ENCODE measurements at places on chromosomes 1 and 21.

GRCh38 chr1:219568733-219569132 lies 44.2 kb downstream of the ZC3H11B start:
- no peak for DNase-seq

DNA sequence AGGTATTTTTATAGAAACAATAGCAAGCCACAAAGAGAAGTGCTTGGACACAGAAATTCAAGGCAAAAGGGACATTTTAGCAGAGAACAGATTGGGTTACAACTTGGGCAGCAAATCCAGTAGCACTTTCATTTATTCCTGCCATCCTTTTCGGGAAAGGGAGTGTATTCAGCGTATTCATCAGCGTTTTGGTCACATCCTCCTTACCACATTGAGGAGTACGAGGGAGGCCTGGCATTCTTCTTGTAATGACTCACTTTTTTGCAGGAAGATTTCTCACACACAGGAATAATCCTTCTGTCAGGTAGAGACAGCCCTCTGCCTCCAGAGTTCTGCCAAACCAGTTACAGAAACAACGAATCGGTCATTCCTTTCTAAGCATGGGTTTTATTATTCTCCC lies 18.1 kb upstream of the FAM78B start:
- no peak for DNase-seq

- no peak for DNase-seq
Measured at GRCh38 chr21:29800056-29800455, 139.7 kb downstream of the GRIK1 start.

DNA sequence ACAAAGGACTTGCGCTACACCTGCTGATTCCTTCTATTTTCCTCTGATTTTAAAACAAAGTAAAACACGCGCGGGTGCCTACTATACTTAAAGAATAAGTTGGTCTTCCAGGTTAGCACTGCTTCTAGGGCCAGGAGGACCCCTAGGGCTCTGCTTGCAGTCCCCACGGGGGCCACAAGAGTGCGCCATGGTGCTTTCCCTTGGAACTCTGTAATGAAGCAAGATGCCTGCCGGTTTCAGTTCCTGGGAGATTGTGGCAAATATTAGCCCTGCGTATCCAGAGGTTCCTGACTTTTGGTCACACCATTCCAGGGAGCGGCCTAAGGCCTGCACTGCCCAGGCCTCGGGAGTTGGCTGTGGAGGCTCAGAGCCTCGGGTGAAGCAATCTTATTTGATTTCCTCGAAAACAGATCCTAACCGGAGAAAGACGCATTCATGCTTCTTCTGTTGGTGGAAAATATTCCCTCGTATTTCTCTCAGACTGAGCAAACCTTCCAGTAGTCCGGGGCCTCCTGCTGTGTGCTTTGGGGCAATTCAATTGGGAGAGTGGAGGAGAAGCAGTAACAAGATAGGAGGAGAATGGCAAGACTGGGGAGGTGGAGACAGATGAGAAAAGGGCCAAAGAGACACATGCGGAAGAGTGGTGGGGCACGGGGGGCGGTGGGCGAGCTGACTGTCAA lies 25.3 kb downstream of the ADAM30 start:
- peak; percentile 89 for DNase-seq

GRCh38 chr1:28365864-28366263 lies 3.7 kb upstream of the PHACTR4 start:
- DNase-seq, result no peak

DNA sequence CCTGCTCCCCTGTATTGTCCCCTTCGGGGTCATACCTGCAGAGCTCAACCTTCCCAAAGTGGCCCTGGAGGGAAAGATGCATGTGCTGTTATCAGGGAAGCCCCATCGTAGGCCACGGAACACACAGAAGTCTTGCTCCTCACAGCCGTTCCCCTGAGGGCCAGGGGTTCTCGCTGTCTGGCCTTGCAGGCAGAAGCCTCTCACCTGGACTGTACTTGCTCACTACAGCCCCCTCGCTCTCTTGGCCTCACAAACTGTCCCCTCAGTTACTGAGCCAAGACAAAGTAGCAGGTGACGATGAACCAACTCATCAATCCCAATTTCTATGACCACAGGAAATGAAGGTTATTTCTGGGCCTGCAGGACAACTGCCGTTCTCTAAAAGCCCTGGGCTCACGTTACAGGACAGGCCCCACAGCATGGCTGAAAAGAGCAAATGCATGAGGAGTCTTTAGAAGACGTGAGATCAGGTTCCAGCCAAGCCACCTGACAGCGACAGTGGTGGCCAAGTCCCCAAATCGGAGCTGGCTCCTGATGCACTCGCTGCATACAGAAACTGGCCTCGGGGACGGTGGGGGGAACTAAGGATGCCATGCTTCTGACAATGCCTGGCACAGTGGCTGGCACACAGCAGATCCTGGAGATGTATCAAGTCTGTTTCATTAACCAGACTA lies 95.0 kb downstream of the RAVER2 start:
- DNase-seq, result no peak

GRCh38 chr1:24027838-24028468 lies 47.8 kb upstream of the SRSF10 start:
- peak; percentile 75 for DNase-seq

DNA sequence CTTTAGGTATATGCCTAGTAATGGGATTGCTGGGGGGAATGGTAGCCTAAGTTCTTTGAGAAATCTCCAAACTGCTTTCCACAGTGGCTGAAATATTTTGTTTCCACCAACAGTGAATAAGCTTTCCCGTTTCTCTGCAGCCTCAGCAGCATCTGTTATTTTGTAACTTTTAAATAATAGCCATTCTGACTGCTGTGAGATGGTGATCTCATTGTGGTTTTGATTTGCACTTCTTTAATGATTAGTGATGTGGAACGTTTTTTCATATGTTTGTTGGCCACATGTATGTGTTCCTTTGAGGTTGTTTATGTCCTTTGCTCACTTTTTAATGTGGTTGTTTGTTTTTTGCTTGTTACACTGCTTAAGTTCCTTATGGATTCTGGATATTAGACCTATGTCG lies 237.4 kb downstream of the CENPF start:
- DNase-seq, result no peak

DNA sequence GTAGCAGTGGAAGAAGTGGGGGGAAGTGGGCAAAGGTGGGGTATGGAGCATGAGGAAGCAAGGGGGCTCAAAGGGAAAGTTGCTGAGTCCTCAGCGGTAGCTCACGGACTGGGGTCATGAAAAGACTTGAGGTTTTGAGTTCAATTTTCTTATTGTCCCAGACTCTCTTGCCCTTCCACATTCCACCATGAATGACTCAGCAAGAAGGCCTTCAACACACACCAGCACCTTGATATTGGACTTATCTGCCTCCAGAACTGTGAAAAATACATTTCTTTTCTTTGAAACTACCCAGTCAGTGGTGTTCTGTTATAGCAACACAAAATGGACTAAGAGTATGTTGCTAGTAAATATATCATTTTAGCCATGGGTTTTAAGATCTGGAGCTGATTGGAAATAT lies 17.3 kb upstream of the RHBDL2 start:
- DNase-seq, result peak; percentile 49

DNA sequence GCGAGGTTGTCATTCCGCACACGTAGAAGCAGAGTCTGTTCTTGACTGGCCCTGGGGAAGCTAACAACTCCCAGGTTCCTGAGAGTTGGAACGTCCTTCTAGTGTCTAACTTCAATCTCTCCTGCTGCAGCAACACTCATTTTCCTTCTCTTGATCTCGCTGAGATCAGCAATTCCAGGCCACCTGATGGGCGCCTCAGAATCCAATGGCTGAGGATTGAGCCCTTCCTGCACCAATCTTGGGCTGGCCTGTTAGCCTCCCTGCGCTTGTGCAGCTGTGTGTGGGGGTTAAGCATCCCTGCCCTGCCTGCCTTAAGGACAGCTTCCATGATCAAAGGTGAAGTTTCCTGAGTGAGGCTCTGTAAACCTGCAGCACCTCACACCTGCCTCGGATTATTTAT lies 87.9 kb downstream of the SYT2 start:
- DNase-seq, result no peak

- DNase-seq, result peak; percentile 29
Measured at GRCh38 chr1:206691604-206692003, 6.9 kb downstream of the MAPKAPK2 start.

DNA sequence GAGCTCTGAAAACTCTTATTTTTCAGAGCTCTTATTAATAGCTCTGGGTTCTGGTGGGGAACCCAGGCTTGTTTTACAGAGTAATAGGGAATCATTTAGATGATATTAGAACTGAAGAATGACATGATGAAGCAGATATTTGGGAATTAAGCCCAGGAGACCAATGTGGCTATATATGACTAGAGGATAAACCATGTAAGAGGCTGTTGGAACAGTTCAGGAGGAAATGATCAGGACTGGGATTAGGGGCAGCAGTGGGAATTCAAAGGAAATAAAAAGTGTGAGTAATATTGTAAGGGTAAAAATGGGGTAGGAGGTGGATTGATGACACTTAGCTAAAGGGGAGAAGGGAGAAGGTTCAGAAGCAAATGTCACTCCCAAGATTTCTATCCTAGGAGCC lies 58.6 kb downstream of the GIPC2 start:
- peak; percentile 87 for DNase-seq

- DNase-seq, result no peak
Measured at GRCh38 chr1:63601061-63601460, 7.8 kb downstream of the PGM1 start.

DNA sequence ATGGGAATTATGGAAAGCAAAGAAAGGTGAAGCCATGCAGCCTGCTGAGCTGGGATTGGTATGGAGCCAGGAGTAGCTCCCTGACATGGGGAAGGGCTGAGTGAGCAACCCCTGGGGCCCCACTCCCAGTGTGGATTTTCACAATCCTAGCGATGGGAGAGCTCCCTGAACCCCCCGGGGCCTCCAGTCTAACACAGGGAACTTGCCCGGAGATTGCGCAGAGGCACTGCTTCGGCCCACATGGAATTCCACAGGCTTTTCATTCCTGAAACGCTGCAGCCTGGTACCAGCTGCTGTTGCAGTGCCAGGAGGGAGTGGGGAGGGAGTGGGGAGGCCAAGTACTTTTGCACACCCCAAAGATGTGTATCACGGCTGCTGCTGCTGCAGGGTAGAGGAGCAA lies 110.4 kb upstream of the C21orf91 start:
- DNase-seq, result no peak

GRCh38 chr1:3333903-3334302 lies 120.6 kb upstream of the ARHGEF16 start:
- DNase-seq, result no peak

DNA sequence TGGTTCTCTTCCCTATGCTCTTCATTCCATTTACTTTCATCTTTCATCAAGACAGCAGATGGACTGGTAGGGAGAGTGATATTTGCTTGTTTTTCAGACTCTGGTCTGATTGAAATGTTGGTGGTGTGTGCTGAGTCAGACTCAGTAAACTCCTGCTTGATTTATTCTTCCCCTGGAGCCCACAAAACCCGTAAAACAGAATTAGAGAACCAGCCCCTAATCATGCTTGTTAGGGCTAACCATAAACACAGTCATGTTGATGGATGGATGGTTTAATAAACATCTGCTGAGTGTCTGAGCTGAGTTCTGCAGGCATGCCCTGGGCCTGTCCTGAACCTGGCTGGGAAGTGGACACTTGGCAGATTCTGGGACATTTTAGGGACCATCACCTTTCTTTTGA lies 24.8 kb downstream of the NOS1AP start:
- no peak for DNase-seq

GRCh38 chr1:55384637-55385036 lies 169.5 kb upstream of the USP24 start:
- DNase-seq, result no peak

GRCh38 chr1:216600730-216601609 lies 122.3 kb downstream of the ESRRG start:
- peak; percentile 83 for DNase-seq

GRCh38 chr21:32340863-32341848 lies 42.5 kb downstream of the MRAP start:
- DNase-seq, result no peak

GRCh38 chr1:108533351-108534083 lies 26.4 kb upstream of the EEIG2 start:
- DNase-seq, result no peak

DNA sequence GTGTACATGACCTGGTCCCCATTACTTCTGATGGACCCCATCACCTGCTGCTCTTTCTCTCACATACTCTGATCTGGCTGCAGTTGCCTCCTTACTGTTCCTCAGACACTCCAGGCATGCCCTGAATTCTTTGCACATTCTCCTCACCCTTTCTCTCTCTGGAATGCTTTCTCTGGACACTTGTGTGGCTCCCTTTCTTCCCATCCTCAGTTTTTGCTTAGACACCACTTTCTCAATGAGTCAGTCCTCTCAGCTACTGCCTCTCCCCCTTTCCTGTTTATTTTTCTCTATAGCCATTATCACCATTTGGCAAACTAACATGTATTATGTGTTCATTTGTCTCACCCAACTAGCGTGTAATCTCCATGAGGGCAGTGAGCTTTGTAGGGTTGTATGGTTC lies 28.1 kb downstream of the PLXNA2 start:
- DNase-seq, result peak; percentile 58

DNA sequence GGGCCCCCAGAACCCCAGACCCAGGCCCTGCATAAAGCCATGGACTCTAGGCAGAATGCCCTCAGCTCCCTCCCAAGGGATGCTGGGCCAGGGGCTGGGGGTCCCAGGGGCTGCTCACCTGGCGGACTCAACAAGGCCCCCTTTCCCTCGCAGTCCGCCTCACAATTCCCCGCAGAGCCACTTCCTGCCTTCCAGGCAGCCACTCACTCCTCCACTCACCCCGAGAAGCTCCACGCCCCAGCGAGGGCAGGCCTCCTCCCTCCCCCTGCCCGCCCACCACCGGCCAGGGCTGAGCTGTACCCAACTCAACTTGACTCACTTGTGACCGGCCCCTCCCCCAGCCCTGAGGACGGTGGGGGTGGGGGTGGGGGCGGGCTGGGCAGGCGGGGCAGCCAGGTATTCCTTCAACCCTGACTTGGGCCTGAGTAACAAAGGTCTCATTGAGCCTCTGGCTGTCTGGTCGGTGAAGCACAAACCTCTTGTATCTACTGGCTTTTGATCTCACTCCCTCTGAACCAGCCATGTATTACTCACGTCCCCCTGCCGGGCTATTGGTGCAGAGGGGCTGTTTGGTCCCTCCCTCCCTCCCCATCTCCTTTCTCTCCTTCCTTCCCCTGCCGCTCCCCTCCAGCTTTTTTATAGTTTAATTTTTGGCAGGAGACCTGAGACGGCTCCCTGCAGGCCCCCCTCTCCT lies 5.9 kb downstream of the BLACAT1 start:
- peak; percentile 66 for DNase-seq

DNA sequence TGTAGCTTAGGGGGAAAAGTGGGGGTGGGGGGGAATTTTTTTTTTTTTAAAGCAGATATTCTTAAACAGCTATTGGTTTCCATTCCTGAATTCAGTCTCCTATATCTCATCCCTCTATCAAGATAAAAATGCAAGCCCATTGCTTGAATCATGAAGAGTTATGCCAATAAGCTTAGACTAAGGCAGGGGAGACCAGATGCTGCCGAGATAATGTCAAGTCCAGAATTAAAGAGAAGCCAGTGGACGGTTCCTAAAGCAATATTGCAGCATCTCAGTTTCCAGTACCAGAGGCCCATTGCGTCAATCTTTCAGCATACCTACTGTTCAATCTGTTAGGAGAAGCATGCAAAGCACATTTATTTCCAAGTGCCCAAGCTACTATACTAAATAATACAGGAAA lies 309.4 kb downstream of the BARHL2 start:
- no peak for DNase-seq

DNA sequence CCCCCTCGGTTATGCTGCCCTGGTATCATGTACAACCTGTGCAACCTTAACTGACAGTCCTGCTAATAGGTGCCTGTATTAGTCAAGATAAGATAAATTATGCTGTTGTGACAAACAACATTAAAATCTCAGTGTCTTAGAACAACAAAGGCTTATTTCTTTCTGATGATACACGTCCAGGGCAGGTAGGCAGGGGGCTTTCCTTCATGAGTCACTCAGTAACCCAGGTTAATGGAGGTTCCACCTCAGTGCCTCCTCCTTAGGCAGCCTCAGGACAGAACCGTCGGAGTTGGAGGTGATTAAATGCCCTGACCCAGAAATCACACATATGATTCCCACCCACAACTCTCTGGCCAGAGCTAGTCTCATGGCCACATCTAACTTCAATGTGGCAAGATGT lies 94.6 kb upstream of the CASZ1 start:
- DNase-seq, result no peak

All from cardiac fibroblast (primary cell).